Fibroblast of mammary gland (primary cell): ENCODE measurements at places on chromosomes 2 and 18.
A peak's percentile ranks its signal among the peaks of the same experiment; 100 is the strongest.

DNA sequence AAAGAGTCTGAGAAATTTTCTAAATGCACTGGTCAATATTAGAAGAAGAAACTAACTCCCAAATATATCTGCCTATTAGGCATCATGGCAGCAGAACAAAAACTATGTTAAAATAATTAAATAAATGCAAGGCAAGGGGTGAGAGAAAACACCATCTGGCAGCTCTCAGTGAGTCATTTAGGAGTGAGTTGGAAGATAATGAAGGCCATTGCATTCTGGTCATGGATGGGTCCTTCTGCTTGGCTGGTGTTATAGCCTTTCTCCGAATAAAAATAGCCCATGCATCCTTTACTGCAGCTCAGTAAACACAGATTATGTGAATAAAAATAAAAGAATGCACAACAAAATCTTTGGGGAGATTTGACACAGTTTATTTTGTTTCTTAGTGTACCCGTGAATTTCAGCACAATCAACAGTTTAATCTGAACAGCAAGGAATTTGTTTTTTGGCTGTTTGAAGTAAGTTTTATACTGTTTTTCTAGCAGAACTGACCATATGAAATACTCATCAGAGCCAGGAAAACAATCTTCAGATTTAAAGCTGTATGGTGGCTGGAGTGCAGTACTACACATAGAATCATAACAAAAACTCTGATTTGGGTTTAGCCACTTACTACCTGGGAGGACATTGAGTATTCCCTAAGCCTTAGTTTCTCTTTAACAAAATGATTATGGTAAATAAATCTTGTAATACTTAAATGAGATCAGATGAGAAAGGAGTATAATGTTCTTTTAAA lies 225.1 kb upstream of the ITGA4 start:
- DNase-seq = peak; percentile 38

DNA sequence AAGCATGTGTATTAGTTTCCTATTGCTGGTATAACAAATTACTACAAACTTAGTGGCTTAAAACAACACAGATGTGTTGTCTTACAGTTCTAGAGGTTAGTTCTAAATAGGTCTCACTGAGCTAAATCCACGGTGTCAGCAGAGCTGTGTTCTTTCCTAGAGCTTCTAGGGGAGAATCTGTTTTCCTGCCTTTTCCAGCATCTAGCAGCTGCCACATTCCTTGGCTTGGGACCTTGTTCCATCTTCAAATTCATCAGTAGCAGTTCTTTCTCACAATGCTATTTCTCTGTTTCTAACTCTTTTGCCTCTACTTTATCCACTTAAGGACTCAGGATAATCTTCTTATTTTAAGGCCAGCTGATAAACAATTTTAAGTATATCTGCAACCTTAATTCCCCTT lies 32.2 kb upstream of the CREB1 start:
- DNase-seq = no peak

DNA sequence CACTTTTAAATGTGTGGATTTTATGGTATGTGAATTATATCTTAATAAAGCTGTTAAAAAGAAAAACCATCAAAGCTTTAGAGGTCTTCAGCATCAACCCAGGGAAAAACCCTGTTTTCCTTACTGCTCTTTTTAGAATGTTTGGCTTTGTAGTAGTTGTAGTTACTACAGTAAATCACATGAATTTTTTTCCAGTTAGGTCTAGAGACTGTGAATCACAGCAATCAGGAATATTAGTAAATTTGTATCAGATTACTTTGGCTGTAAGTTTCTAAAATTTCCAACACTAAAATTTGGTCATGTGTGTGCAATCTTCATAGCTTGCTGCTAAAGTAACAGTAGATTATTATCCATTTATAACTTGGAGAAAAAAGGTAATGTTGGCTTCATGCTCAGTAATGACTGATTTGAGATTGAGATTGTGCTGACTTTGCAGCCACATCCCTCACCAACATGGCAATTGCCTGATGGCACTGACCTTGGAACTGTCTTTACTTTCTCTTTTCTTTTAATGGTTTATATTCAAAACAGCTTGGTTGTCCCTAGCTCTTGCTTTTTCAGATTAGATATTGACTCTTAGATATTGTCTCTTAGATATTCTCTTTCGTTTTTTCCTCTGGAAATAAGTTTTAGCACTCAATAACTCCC lies 41.1 kb downstream of the LCLAT1 start:
- DNase-seq = no peak

GRCh38 chr2:198137733-198138132 lies 333.3 kb downstream of the PLCL1 start:
- no peak for DNase-seq

GRCh38 chr2:179936654-179937053 lies 70.4 kb downstream of the CWC22 start:
- peak; percentile 37 for DNase-seq

DNA sequence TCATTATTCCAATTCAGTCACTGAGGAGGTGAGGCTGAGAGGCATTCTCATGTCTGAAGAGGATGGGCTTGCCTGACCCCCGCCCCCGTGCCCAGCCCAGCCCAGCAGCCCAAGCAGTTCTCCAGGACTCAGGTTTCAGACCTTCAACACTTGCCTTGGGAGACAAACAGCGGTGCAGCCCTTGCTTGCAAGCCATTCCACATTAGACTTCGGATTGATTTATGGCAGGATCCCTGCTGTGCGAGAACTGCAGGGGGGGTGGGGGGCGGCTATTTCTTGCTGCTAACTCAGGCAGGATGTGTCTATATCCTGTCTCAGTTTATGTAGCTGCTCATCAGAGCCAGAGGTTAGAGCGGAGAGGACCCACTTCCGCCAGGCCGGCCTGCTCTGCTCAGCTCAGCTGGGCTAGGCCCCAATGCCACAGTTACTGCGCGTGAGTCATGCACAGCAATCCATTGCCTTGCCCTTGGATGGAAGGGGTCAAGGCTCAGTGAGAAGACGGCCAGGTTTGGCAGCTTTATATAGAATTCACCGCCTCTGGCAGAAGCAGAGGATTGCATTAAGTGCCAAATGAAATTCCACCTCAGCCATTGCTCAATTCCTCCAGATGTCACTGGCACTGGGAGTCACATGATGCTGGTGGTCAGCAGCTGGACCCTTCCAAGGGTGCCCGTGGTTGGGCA lies 1.8 kb downstream of the GYPC start:
- DNase-seq = peak; percentile 99

DNA sequence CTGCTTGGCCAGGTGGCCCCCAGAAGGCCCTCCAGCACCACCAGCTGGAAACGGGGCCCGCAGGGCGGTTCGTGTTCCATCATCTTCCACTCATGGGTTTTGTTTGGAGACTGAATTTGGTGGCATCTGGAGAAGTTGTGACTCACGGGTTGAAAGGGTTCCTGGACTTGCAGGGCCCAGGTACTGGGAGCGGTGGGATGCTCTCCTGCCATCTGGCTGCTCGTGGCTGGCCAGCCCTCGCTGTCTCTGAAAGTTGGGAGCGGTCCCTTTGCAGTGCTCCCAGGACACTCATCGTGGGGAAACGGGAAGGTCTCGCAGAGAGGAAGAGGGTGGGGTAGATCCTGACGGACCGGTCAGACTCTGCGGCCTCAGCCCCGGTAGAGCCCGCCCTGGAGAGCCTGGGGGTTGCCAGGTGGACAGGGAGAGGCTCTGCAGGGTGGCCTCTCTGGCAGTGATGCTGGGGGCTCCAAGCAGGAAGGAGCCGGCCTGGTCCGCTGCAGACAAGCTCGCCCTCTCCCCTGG lies 47.5 kb downstream of the TWIST2 start:
- DNase-seq = peak; percentile 70

DNA sequence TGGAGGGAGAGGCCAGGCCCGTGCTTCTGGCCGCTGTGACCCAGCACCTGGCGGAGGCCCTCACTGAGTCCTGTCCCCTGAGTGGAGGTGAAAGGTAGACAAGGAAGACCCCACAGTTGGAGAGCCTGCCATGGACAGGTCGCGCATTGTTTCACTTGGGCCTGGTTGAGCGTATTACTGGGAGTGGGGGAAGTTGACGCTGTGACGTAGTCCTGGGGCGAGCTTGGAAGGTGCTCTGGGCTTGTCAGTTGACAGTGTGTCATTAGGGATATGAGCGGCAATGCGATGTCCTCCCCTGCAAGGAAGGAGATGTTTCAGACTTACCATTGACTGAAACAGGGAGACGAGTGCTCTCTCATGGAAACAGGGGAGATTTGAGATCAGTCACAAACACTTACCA lies 127.1 kb downstream of the SH3RF3 start:
- DNase-seq = no peak

- DNase-seq = peak; percentile 80
Measured at GRCh38 chr2:241609859-241610793, 26.8 kb downstream of the THAP4 start.

DNA sequence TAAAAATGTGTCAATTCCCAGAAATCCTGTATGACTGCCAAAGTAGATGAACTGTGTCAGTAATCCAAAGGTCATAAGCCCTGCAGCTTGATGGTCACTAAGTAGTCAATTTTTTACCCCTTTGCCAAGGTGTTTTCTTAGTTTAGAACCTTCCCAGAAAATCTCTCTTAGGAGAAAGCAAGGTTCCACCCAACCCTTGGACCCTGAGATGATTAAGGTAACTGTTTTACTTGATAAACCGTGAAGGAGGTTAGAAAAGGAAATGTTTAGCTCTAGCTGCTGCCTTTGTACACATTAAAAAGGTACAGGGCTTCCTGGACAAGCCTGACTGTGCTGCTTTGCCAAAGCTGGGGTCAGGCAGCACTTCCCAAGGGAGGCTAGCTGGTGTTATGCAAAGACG lies 24.4 kb upstream of the LRP2 start:
- DNase-seq = no peak

GRCh38 chr18:34315591-34316352 lies 91.1 kb upstream of the NOL4 start:
- no peak for DNase-seq

- no peak for DNase-seq
Measured at GRCh38 chr2:234022424-234022823, 28.1 kb upstream of the SPP2 start.

- DNase-seq = no peak
Measured at GRCh38 chr18:56902653-56903052, 244.2 kb upstream of the BOD1L2 start.

- no peak for DNase-seq
Measured at GRCh38 chr2:46615986-46616485, 136.7 kb downstream of the TMEM247 start.

DNA sequence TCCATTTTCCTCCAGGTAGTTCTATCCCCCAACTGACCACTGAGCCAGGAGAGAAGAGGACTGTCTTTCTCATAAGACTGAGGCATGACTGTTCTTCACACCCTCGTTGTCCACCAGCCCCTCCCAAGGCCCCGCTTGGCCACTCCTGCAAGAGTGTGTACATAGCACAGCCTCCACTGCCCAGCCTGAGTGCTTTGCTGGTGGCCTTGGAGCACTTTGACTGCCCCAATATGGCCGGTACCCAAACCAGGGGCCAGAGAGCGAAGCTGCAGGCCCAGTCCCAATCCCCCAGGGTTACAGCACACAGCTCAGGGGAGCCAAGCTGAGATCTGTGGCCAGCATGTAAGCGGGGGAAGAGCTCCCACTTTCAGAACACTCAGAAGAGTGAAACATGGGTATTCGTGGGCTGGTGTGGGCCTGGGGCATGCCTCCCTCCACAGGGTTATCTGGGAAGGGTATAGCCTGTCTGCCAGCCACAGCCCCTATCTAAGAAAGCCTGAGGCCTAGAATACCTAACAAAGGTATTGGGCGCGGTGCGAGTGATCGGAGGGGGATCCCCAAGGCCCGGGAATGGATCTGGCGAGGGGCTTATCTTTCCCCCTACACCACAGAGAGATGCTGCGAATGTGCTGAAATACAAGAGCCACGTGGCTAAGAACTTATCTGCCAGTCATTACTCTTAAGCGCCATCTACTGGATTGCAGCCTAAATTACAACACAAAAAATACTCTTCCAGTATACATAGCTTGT lies 163.8 kb downstream of the WDPCP start:
- DNase-seq = peak; percentile 62

GRCh38 chr2:205387350-205388055 lies 294.8 kb upstream of the NRP2 start:
- peak; percentile 44 for DNase-seq

- no peak for DNase-seq
Measured at GRCh38 chr2:50509852-50510251, 522.1 kb downstream of the NRXN1 start.

- no peak for DNase-seq
Measured at GRCh38 chr2:62854600-62855514, 149.3 kb downstream of the EHBP1 start.

DNA sequence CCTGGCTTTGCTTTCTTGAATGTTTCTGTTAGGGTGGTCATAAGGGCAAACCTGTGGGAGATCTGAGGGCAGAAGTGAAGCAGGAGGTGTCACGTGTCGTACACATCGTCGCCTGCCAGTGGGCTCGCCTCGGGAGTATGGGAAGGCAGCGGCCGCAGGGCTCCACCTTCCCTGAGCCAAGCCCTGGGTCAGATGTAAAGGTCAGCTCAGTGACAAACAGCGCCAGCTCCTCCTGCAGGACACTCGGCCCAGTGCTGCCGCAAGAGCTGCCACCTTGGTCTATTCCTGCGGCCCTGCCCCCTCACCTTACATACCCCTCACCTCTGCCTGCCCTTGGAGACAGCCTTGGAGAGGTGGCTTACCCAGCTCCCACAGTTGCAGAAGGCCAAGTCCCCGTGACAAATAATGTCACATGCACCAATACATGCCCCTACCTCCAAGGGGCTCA lies 64.2 kb downstream of the PSMG2 start:
- no peak for DNase-seq

GRCh38 chr18:45355944-45356520 lies 259.2 kb upstream of the SLC14A2 start:
- no peak for DNase-seq

GRCh38 chr2:142037066-142037465 lies 93.8 kb downstream of the LRP1B start:
- peak; percentile 15 for DNase-seq

- no peak for DNase-seq
Measured at GRCh38 chr2:117500721-117501120, 313.8 kb upstream of the DDX18 start.

- no peak for DNase-seq
Measured at GRCh38 chr2:128405467-128405900, 86.8 kb upstream of the HS6ST1 start.

GRCh38 chr18:79979843-79980242 lies 8.5 kb downstream of the TXNL4A start:
- DNase-seq = no peak

- no peak for DNase-seq
Measured at GRCh38 chr18:39406941-39407340, 1841.3 kb upstream of the CELF4 start.

- no peak for DNase-seq
Measured at GRCh38 chr2:31950946-31951562, 59.8 kb downstream of the MEMO1 start.

DNA sequence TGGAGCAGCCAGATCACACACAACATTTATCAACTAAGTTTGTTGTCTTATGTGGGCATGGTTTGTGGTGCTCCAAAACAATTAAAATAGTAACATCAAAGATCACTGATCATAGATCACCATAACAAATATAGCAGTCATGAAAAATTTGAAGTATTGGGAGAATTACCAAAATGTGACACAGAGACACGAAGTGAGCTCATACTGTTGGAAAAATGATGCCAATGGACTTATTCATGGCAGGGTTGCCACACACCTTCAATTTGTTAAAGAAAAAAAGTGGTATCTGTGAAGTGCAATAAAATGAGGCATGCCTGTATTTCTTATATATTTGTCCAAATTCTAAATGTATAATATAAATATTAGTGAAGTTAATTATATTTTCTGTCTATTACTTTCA lies 42.9 kb upstream of the CABYR start:
- peak; percentile 12 for DNase-seq
